ENCODE measurements at places on chromosomes 2 and 18. TPM values are rescaled to one million over a fixed set of nuclear protein-coding genes. Genes with fewer than 3 reads are reported as not detected.

The DQX1 gene
- total RNA-seq, result 0.10 TPM

The IL37 gene
- total RNA-seq, result not detected

The STK16 gene
- 32.1 TPM for total RNA-seq

The DAW1 gene
- total RNA-seq, result 3.2 TPM

The MTA3 gene
- 35.0 TPM for total RNA-seq

The NGEF gene
- total RNA-seq, result 20.3 TPM

The RESP18 gene
- total RNA-seq, result not detected

The SATB2 gene
- total RNA-seq, result 2.9 TPM

The FOXD4L1 gene
- 0.31 TPM for total RNA-seq

The C2orf74 gene
- total RNA-seq, result 15.2 TPM

The HNMT gene
- 0.53 TPM for total RNA-seq

The DYNAP gene
- total RNA-seq, result not detected

The FSHR gene
- not detected for total RNA-seq

The RHBDD1 gene
- total RNA-seq, result 9.0 TPM

The GDF7 gene
- 0.09 TPM for total RNA-seq

The TLX2 gene
- total RNA-seq, result 0.48 TPM

The CHST9 gene
- total RNA-seq, result not detected

The HAAO gene
- not detected for total RNA-seq

The HOXD13 gene
- total RNA-seq, result 0.27 TPM

The PCARE gene
- total RNA-seq, result not detected

The SCN2A gene
- not detected for total RNA-seq

The TSPYL6 gene
- total RNA-seq, result not detected

The FKBP1B gene
- total RNA-seq, result 10.6 TPM

The ALKAL2 gene
- not detected for total RNA-seq

The TNFRSF11A gene
- 9.5 TPM for total RNA-seq

The IL36B gene
- 0.17 TPM for total RNA-seq

The CFC1 gene
- not detected for total RNA-seq

The SIX2 gene
- total RNA-seq, result 0.97 TPM

The FBXO11 gene
- total RNA-seq, result 49.0 TPM

The LRRTM4 gene
- total RNA-seq, result not detected

The DPYSL5 gene
- total RNA-seq, result 3.6 TPM

The GALNT14 gene
- total RNA-seq, result 47.8 TPM

The MTX2 gene
- total RNA-seq, result 43.1 TPM

The C2orf66 gene
- total RNA-seq, result 0.14 TPM

The TRABD2A gene
- 12.1 TPM for total RNA-seq

The LYG2 gene
- not detected for total RNA-seq

The TMEM247 gene
- not detected for total RNA-seq

The PAX3 gene
- total RNA-seq, result not detected

The DSC2 gene
- 1.2 TPM for total RNA-seq

Data from A549 treated with Mapracorat at 1 μM for 4 hours (cell line).